Activated CD4-positive, alpha-beta T cell treated with anti-CD3 and anti-CD28 coated beads, Interleukin-2, amount 50 U/mL, for 4 hours (primary cell): ENCODE measurements at places on chromosomes 4 and X.

DNA sequence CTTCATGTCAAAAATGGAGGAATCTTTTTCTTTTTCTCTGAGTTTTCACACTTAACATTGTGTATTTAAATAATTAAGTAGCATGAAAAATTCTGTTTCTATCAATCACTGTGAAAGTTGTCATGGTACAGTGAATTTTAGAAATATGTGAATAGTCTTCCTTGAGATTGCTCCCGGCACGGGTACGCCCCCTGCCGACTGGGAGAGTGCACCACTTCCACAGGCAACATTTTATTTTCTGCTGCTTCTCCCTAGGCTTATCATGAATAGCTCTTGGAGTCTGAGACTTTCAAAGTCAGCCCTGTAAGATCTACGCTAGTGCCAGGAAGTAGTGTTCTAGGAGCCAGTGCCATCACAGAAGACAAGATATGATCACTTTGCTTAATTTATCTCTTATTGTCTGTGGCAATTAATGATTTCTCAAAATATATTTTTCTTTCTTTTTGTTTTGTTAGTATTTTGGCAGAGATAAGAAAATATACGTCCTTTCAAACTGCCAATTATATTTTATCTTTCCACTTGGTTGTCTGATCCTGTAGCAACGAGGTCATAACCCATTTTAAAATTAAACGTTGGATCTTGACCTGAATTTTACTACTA lies 763.8 kb upstream of the AADAT start:
- no peak for DNase-seq

GRCh38 chr4:115234405-115235093 lies 121.1 kb upstream of the NDST4 start:
- DNase-seq = no peak

DNA sequence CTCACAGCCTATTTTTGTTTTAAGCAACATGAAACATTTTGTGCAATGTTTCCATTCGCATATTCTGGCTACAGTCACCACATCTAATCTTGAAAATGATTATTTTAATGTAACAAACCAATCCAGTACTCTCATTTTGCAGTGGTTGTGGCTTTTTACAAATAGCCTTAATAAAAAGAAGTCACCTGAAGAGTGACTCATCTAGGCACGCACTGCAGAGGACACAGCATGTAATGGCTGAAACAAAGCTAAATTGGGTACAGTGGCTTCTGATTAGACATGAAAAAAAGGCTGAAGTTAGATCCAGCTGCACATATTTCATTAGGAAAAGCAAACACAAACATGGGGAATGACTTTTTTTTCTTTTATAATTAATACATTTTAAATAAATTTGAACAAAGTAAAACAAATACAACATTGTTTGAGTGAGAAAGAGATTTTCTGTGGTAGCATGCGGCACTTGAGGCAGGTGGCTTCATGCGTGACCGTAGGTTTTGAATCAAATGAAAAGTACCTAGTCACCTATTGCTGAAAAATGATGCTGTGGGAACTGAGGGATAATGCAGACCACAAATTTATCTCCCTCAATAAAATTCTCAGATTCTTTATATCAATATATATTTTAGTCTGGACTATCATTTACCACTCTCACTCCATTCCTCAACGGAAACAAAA lies 240.8 kb upstream of the DDX53 start:
- DNase-seq = no peak

GRCh38 chr4:139872274-139872673 lies 206.7 kb downstream of the MGST2 start:
- no peak for DNase-seq

DNA sequence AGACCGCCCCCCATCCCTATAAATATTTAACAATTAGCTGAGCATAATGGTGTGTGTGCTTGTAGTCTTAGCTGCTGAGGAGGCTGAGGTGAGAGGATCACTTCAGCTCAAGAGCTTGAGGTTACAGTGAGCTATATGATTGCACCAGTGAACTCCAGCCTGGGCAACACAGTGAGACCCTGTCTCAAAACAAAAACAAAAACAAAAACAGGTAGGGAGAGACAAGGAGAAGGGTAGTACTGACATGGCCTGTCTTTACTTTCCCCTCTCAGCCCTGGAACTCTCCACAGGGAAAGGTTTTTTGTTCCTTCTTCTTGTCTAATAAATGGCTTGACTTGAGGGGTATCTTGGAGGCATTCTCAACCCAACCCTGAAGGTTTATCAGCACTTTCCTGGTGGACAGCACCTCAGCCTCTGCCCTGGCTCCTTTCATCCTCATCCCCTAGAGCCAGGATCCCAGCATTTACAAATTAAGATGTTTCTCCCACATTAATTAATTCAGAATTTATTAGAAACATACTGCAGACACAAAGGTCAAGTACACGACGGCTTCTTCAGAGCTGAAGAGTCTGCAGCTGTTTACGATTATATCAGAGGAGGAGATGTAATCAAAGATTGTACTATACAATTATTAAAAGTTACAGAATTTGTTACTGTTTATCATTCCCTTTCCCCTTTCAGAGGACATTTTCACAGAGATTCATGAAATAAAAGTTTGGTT lies 131.8 kb downstream of the AFF1 start:
- DNase-seq = no peak
